ENCODE measurements at places on chromosomes 13 and 19.

GRCh38 chr19:7617172-7617571 is 12.2 kb downstream of the XAB2 start:
- DNase-seq, result no peak

- DNase-seq, result peak; percentile 76
Observed at GRCh38 chr19:51339687-51340656, 2.0 kb downstream of the VSIG10L start.

- no peak for DNase-seq
Observed at GRCh38 chr13:40589285-40590109, 76.9 kb downstream of the FOXO1 start.

DNA sequence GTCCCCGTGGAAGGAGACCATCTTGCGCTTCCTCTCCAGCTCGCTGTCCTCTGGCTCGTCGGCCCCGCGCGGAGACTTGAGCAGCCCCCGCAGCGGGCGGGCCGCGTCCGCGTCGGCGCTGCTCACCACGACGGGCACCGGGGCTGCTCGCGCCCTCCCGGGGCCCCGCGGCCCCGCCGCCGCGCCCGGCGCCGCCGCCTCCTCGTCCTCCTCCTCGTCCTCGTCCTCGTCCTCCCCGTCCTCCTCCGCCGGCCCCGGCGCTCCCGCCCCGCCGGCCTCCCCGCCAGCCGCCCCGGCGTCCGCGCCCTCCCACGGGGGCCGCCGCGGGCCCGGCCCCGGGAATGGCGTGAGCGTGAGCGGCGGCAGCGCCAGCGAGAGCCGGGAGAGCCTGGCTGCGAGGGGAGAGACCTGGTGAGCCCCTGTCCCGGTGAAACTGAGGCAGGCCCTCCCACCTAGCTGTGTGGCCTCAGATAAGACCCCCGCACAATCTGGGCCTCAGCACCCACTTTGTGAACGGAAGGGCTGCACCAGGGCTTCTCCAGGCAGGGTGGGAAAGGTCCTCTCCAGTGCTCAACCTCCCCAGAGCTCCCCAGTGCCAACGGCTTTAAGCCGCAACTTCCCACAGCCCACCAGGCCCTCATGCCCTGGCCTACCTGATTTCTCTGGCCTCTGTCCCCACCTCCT is 17.8 kb downstream of the LMTK3 start:
- no peak for DNase-seq

DNA sequence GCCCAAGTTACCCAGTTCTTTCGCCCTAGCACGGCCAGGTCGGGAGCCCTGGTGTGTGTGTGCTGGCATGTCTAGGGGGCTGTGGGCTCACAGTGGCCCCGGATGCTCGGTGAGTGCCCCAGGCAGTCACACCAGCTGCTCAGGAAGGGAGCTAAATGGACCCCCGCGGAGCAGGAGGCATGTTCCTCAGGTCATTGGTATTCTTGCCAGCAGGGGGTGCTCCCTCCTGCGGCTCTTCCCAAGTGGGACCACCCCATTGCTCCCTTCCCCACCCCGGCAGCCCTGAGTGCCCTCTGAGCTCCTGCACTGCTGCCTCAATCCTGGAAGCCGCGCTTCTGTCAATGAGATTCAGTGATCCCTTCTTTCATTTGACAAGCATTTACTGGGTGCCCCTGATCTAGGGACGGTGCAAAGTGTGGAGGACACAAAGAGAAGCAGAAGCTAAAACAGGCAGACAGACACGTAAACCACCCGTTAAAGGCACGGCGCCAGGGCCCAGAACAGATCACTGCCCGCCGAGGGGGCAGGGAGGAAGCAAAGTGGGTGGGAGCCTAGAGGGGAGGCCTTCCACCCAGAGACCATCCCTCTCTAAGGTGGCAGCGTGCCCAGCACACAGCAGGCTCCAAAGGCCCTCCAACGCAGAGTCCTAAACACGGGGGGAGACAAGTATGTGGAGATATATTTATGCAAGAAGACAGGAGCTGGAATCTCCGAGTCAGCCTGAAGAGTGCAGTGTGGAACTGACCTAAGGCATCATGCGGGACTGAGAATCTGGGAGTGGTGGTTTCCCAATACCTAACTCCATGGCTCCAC is 5.2 kb upstream of the ADPRHL1 start:
- DNase-seq, result no peak

- DNase-seq, result no peak
Observed at GRCh38 chr13:50290186-50290585, 274.9 kb downstream of the KCNRG start.

DNA sequence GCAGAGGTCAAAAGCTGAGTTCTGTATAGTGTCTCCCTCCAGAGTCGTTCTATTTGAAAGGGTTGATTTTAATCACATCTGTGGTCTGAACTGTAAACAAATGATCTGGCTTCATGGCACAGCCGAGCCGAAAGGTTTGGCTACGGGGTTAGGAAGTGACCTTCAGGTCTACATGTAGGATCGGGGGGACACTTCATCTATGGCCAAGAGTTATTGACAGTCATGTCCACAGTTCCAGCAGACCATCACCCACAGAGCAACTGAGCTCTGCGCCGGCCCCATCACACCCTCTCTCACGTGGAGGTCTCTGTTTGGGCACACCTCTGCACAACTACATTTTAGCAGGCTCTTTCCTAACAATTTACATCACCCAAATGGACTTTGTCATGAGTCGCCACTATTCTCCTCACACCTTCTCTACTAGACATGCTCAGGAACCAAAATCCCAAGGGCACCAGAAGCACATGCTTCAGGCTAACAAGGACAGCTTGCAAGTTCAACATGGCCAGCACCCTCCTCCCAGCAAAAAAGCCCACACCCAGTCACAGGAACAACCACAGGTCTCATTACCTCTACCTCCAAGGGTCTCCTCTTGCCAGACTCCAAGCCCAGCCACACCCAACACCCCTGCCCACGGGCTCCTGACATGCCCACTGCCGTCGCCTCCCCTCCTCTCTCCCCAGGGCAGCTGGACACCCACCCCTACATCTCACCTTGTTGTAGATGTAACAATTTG is 36.1 kb upstream of the EPHX3 start:
- DNase-seq, result no peak

DNA sequence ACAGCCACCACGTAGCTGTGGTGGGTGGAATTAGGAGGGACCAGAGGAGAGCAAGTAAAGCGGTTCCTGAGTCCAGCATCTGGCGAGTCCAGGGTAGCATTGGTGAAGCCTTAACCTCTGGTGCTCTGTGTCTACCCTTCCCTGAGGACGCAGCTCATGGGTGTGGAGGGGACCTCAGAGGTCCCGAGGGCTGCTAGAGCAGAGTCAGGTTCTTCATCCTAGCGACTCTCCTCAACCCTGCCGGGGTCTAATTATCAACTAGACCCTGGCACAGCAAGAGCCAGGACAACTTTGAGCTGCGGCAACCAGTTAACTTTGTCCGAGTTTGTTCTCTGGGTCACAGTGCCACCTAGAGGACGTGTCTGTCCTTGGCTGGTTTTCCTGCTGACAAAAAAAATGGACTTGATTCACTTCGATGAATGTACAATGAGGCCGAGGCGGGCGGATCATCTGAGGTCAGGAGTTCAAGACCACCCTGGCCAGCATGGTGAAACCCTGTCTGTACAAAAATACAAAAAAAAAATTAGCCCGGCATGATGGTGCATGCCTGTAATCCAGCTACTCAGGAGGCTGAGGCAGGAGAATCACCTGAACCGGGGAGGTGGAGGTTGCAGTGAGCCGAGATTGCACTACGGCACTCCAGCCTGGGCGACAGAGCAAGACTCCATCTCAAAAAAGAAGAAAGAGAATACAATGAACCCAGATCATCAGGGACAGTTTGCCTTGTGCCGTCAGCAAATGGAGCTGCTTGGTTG is 25.0 kb downstream of the TSSK6 start:
- peak; percentile 74 for DNase-seq

GRCh38 chr13:32255724-32256109 is 59.4 kb downstream of the ZAR1L start:
- DNase-seq, result no peak

DNA sequence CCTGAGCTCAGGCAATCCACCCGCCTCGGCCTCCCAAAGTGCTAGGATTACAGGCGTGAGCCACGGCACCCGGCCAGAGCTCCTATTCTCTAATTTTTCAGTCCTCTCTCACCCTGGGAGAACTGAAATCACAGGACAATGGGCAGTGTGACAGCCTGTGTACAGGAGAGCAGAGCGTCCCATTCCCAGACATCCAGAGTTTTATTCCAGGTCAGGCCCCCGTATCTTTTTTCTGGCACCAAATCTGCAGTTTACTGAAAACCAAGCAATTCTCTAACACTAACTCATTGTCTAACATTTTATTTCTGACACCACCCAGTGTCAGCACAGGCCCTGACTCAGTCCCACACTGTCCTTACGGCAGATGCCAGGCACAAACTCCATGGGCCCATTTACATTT is 6.7 kb downstream of the ZNF708 start:
- no peak for DNase-seq

GRCh38 chr13:74025369-74025768 is 108.8 kb downstream of the KLF12 start:
- no peak for DNase-seq

GRCh38 chr13:106156468-106156867 is 379.0 kb downstream of the EFNB2 start:
- DNase-seq, result no peak

- no peak for DNase-seq
Observed at GRCh38 chr13:52749419-52749818, 9.8 kb upstream of the CNMD start.

Measured in stimulated activated CD8-positive, alpha-beta memory T cell treated with anti-CD3 and anti-CD28 coated beads, Interleukin-12 subunit alpha, Interleukin-12 subunit beta, amount 100 ng/mL, for 1 hour (primary cell).